Brain microvascular endothelial cell (primary cell): ENCODE measurements at places on chromosomes 5 and 9.
A peak's percentile ranks its signal among the peaks of the same experiment; 100 is the strongest.

DNA sequence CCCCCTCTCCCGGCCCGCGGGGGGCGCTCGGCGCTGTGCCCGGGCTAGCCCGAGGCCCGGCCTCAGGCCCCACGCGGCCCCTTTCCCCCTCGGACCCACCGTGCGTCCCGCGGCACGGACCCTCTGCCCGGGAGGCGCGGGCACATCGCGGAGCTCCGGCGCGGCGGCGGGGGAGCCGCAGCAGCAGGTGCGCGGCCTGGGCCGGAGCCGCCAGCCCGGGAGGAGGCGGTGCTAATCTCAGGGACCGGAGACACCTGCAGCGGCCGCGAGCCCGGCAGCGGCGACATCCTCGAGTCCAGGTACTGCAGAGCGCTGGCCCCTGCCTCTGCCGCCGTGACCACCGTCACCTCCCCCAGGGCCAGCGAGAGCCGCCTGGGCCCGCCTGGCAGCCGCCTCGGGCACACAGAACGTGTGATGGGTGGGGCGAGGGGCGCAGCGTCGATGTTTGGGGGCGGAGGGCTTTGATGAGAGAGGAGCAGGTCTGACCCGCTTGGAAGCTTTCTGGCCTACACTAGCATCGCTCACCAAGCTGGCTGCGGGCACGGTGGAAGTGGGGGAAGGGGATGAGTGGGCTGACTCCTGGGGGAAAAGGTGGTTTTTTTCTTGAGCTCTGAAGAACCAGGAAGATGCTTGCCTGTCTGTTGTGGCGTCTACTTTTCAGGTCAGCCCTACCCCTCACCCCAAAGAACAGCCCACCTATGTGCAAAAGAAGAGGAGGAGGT is 524 bp downstream of the CYFIP2 start:
- no peak for DNase-seq

- DNase-seq, result no peak
These were observed 26.7 kb downstream of the RNF145 start for GRCh38 chr5:159182691-159183090.

- DNase-seq, result peak; percentile 46
These were observed 99.3 kb upstream of the NIPBL start for GRCh38 chr5:36777105-36777757.

DNA sequence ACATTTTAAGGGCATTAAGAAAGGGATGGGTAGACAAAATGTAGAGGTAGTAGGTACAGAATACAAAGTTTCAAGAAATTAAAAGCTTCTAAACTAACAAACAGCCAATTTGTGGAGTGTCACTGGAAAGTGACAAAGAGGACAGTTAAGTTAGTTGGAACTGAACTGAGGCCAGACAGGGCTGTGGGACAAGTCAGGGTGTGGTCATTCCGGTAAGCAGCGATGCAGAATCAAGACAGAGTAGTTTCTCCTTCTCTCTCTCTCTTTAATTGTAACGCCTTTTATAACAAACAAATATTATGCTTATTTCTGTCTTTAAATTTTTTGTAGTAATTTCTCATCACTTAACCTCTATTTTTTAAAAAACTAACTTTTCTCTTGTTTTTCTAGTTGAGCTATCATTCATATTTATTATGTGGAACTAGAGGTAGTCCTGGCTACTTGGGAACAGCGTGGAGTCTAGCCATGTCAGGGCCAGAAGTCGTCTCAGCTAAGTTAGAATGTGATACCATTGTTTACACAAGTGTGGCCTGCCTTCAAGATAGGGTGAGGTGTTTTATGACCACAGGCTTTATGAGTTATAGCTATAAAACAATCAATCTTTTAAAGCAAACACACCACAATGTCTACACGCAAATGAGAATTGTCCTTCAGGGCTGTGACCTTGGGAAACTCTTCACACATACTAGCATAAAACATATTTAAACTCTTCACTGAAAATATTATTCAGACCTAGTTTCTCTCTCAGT is 115.3 kb upstream of the CDKN2B start:
- no peak for DNase-seq

- no peak for DNase-seq
These were observed 24.3 kb upstream of the RASGRF2 start for GRCh38 chr5:80935811-80936385.

GRCh38 chr5:176797456-176798050 is 12.8 kb upstream of the UNC5A start:
- no peak for DNase-seq

- DNase-seq, result no peak
These were observed 363.4 kb upstream of the ZNF608 start for GRCh38 chr5:125109816-125110215.

GRCh38 chr5:28275931-28276330 is 1237.5 kb upstream of the CDH9 start:
- DNase-seq, result no peak

GRCh38 chr9:136303066-136303824 is 649 bp downstream of the CCDC187 start:
- no peak for DNase-seq

DNA sequence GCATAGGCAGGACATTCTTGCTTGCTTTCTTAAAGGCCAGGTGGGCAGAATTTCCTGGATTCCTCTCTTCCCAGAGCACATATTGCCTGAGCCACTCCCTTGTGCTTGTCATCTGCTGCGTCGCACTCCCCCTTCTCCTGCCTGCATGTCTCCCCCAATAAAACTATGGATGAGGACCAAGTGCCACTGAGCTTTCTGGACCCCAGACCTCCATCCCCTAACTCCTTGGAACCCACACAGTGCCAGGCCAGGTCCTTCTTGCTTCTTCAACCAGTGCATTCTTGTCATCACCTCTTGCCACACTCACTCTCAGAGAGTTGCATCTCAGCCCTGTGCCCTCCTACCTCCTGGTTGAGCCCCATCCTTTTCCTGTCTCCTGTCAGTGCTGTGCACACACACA is 157.9 kb upstream of the PANK3 start:
- no peak for DNase-seq

DNA sequence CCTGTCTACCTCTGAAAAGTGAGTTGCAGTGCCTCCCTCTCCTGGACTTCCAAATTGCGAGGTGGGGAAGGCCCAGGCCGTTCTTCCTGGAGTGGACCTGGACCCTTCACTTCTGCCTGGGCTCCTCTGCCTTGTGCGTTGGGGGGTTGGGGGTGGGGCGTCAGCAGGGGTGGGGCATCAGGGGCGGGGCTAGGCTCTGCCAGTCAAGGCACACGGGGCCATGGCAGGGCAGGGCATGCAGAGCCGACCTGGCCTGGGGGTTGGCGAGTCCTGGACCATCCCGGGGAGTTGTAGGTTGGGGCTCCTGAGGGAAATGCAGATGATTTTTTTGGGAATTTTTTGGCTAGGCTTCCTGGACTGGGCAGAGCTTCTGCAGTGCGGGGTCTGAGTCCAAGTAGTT is 87.1 kb downstream of the EHMT1 start:
- no peak for DNase-seq

- no peak for DNase-seq
These were observed 79.7 kb downstream of the THBS4 start for GRCh38 chr5:80114860-80115259.

GRCh38 chr5:170053896-170054295 is 51.8 kb upstream of the FOXI1 start:
- no peak for DNase-seq

DNA sequence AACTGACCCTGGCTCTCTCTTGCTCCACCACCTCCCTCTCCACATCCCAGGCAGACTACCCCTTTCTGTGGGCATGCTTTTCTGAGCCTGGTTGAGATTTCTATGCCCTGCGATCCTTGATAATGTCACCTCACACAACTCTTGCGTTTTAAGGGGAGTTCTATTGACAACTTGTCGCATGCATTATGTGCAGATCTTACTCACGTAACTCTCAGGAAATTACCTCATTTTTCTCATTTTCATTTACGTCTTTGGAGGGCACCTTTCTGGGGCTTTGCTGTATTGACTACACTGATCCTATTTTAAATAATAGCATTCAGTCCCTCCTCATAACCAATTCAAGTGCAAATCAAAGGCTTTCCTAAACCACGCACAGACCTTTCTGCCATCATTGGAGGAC is 140.4 kb upstream of the WWC1 start:
- no peak for DNase-seq

DNA sequence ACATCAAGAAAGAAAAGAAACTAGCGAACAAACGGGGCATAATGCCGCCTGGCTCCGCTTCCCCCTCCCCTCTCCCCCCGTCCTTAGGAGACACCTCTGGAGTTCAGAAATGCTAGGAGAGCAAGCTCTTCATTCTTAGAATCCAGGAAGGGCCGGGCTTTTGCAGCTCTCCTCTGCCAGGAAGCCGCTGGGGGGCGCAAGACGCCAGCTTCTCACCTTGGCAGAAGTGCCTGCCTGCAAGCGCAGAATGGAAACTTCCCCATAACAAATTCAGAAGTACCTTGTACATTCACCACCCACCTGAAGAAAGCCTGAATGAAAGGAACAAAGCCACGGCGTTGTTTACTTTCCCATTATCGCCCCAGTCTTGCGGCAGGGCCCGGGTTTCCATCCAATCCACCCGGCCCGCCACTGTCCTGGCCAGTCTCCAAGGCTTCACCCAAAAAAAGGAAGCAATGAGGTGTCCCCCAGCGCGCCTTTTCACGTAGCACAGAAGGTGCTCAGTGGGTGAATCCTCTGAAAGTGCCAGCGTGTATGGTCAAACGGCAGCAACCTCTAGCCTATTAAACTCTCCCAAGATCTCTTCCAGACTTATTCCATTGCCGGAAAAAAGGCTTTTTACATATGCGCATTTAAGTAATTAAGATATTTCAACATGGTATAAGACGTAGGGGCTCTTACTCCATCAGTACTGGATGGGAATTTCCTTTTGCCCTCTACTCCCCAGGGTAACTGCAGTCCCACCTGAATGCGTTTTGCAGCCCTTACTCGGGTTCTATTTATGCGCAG is 1.6 kb upstream of the GADD45G start:
- peak; percentile 76 for DNase-seq

- DNase-seq, result no peak
These were observed 48.2 kb downstream of the TGFBI start for GRCh38 chr5:136076881-136077445.

DNA sequence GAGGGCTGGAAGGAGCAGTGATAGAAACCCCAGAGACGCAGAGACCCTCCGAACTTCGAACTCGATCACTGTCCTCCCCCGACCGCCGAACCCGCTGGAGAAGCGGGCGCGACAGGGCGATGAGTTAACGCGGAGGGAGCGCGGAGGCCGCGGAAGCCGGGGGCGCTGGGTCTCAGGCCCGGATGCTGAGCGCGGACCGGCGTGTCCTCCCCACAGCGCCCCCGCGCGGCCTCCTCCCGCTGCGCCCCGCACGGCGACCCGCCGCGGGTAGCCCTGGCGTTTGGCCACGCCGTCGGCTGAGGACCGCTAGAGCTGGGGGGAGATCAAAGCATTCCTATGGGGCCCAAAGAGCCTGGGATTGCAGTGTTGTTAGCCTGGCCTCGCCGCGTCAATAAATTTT is 7.7 kb upstream of the DMRT2 start:
- no peak for DNase-seq
